ENCODE measurements at places on chromosomes 11 and 22. TPM values are rescaled to one million over a fixed set of nuclear protein-coding genes. Genes with fewer than 3 reads are reported as not detected.

Gene NNMT
- not detected for total RNA-seq

Gene GAS2
- total RNA-seq: 1.0 TPM

Gene PKNOX2
- total RNA-seq: not detected

Gene ANKK1
- 0.89 TPM for total RNA-seq

Gene VWCE
- total RNA-seq: 0.94 TPM

Gene OR51B5
- not detected for total RNA-seq

Gene ASPHD2
- 4.3 TPM for total RNA-seq

Gene RIC3
- 23.8 TPM for total RNA-seq

Gene RAD9A
- total RNA-seq: 27.5 TPM

Gene C11orf87
- not detected for total RNA-seq

Gene LDLRAD3
- not detected for total RNA-seq

Gene TRIM34
- total RNA-seq: 9.8 TPM

Gene HYLS1
- 3.1 TPM for total RNA-seq

Gene PANX2
- total RNA-seq: not detected

Gene SMTNL1
- total RNA-seq: not detected

Gene FGF19
- total RNA-seq: not detected

Gene SLC22A8
- not detected for total RNA-seq

Gene MMP3
- not detected for total RNA-seq

Gene MRPL49
- total RNA-seq: 47.7 TPM

Gene CREB3L1
- not detected for total RNA-seq

Gene HEPHL1
- not detected for total RNA-seq

Gene TMEM258
- 71.7 TPM for total RNA-seq
